ENCODE measurements at places on chromosomes 6 and 20. TPM values are rescaled to one million over a fixed set of nuclear protein-coding genes. Genes with fewer than 3 reads are reported as not detected.

NKX2-2 gene
- not detected for total RNA-seq

NRSN2 gene
- total RNA-seq = 51.0 TPM

BTN1A1 gene
- not detected for total RNA-seq

SFT2D1 gene
- 31.8 TPM for total RNA-seq

CST2 gene
- total RNA-seq = not detected

PPP1R3D gene
- 7.7 TPM for total RNA-seq

CLPSL1 gene
- total RNA-seq = not detected

TMEM14C gene
- total RNA-seq = 175 TPM

BHLHE23 gene
- not detected for total RNA-seq

BTBD3 gene
- total RNA-seq = 30.3 TPM

BMP7 gene
- not detected for total RNA-seq

VARS2 gene
- 14.5 TPM for total RNA-seq

AIF1 gene
- total RNA-seq = not detected

Measured in articular chondrocyte of knee joint (primary cell).